NCI-H2029 (cell line): ENCODE measurements at places on chromosomes 2 and 18.

DNA sequence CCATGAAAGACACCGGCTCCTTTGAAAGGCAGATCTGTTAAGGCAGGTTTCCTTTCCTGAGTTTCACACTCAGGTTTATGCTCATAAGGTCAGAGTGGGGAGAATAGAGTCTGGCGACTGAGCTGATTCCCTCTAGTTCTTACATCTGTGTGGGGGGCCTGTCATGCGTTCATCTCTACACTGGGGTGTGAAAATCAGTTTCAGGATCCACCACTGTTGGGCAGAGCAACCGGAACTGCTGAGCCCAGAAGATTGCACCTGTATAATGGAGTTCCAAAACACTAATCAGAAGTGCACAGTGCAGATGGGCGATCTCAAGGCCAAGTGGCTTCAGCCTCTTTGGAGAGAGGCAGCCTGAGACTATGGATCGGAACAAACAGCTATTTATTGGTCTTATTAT, 181.3 kb upstream of the NRP2 start:
- no peak for DNase-seq

- no peak for DNase-seq
Measured at GRCh38 chr2:219442256-219443015, 7.8 kb downstream of the SPEG start.

- DNase-seq, result no peak
Measured at GRCh38 chr2:88764850-88765153, 73.3 kb downstream of the RPIA start.

GRCh38 chr2:112750560-112750843, 13.9 kb downstream of the CKAP2L start:
- DNase-seq, result no peak

- DNase-seq, result no peak
Measured at GRCh38 chr2:86241611-86242010, 42.4 kb downstream of the MRPL35 start.

- DNase-seq, result no peak
Measured at GRCh38 chr2:150292807-150293206, 194.7 kb downstream of the RND3 start.
